WERI-Rb-1 (cell line): ENCODE measurements at places on chromosomes 16 and 17.
A peak's percentile ranks its signal among the peaks of the same experiment; 100 is the strongest.

- DNase-seq: peak; percentile 8
Observed at GRCh38 chr16:30184096-30184890, 891 bp downstream of the CORO1A start.

GRCh38 chr17:73625991-73626673 lies 18.1 kb downstream of the SDK2 start:
- DNase-seq: peak; percentile 76

- no peak for DNase-seq
Observed at GRCh38 chr16:56286809-56287208, 95.5 kb downstream of the GNAO1 start.

DNA sequence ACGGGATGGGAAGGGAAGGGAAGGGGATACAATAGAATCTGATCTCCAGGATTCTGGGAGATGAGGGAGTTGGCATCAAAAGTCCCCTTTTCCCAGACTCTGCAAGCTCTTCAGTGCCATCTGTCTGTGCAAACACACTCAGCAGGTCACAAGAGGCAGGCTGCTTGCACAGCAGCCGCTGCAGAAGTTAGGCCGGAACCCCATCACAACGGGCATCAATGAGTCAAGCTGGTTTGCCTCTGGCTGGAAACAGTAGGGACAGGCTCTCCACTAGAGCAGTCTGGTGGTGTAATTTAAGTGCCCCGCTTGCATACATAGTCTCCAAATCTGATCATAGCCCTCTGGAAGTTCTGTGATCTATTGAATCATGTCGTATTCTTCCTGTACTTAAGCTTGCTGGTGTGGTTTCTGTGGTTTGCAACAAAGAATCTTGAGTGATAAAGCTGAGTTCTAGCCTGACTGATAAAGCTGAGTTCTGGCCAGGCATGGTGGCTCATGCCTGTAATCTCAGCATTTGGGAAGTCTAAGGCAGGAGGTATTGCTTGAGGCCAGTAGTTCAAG lies 33.7 kb upstream of the KDM8 start:
- no peak for DNase-seq

DNA sequence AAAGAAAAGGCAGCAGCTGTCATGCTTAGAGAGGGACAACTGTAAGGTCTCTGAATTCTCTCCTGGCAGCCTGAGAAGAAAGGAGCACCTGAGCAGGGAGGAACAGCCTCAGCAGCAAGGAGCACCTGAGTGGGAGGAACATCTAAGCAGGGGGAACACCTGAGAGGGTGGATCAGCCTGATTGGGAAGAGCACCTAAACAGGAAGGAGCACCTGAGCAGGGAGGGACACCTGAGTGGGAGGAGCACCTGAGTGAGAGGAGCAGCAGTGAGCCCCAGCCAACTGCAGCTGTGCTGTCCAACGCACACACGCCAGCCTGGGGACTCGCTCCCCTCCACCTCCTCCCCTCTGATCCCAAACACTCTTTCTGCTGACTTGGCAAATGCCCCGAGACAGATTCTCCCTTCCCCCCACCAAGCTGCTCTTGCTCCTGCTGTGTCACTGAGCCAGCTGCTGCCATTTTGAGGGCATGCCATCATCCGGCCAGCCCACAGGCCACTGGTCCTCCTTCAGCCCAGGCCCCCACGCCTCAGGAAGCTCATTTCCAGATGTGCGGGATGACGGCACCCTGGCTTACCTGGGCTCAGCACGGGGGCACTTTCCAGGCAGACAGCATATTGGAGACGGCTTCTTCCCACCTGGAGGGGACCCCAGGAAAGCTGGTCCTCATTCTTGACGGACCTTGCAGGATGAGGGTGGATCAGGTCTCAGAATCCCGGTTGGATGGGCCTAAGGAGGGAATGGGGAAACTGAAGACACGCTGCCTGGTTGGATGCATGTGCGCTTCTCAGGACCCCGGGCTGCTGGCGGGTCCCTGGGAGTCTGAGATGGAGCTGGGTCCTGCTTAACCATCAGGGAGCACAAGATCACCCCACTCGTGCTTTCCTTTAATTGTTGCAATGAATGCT lies 57.7 kb upstream of the RBFOX3 start:
- DNase-seq: peak; percentile 7

- DNase-seq: no peak
Observed at GRCh38 chr16:85204242-85205010, 92.2 kb upstream of the CIBAR2 start.

DNA sequence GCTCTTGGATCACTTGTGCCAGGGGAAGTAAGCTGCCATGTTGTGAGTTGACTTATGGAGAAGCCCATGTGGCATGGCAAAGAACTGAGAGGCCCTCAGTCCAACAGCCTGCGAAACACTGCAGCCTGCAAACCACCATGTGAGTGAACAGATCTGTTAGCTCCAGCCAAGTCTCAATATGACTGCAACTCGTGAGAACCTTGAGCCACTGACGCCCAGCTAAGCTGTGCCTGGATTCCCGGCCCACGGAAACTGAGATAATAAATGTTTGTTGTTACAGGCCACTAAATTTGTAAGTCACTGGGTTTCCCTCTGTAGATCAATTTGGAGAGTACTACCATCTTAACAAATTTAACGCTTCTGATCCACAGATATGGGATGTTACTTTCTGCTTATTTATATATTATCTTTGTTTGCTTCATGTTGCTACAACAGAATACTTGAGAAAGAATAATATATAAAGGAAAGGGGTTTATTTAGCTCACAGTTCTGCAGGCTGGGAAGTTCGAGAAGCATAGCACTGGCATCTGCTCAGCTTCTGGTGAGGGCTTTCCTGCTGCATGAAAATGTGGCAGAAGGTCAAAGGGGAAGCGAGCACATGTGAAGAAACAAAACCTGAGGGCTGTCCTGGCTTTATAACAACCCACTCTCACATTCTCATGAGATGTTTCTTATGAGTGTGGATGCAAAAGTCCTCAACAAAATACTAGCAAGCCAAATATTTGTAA lies 29.4 kb upstream of the ATP2A3 start:
- no peak for DNase-seq

DNA sequence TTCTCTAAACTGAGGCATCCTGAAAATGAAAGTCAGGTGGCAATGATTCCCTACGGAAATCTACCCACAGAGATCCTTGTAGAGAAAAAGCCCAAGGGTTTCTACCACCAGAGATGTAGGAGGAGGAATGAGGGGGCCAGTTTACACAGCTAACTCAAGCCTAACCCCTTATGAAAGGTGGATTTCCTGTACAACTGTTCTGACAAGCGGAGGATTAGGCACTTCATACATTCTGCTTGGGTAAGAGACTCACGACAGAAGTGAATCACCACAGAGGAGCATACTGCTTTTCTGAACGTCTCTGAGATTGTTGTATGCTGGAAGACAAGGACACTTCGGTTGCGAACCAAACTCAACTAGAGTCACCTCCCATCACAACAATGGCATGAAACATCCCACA lies 72.7 kb downstream of the SMG6 start:
- no peak for DNase-seq

DNA sequence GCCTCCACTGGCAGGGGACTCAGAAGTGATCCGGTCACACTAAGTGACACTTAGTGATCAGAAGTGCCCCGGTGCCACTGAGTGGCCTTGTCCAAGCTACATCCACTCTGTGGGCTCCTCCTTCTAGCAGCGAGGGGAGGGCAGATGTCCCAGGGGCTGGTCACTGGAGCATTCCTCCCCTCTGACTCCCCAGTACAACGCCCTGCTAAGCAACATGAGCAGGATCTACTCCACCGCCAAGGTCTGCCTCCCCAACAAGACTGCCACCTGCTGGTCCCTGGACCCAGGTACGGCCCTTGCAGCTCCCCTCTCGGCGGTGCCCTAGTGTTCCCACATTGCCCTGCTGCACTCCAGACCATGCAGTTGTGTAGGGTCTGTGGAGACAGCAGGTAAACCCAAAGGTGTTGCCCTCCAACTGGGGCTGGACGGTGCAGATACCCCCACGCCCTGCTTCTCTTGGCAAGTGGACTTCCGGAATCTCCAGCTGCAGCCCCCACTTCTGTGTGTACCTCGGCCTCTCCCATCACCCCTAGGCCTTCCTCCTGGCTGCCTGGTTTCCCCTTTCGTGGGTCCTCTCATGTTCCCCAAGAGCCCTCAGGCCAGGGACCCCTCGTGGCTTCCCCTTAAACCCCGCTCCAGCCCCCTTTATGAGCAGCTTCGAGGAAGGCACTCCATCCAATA lies 2.1 kb downstream of the ACE start:
- DNase-seq: peak; percentile 97

DNA sequence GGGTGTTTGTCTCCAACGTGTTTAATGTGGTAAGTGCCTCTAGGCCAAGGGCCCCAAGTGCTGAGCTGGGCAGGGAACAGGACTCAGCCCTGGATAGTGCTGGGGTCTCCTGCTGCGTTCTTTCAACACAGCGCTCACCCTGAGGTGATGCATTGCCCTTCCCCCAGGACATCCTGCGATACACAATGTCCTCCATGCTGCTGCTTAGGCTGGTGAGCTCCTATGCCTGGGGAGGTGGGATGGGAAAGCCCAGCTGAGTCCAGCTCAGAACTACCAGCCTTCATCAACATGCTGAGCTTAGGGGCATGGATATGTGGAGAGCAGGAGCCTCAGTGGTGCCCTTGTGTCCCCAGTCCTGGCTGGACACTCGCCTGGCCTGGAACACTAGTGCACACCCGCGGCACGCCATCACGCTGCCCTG lies 563 bp downstream of the ZACN start:
- no peak for DNase-seq

- peak; percentile 90 for DNase-seq
Observed at GRCh38 chr17:81806461-81807209, 2.7 kb downstream of the GCGR start.

DNA sequence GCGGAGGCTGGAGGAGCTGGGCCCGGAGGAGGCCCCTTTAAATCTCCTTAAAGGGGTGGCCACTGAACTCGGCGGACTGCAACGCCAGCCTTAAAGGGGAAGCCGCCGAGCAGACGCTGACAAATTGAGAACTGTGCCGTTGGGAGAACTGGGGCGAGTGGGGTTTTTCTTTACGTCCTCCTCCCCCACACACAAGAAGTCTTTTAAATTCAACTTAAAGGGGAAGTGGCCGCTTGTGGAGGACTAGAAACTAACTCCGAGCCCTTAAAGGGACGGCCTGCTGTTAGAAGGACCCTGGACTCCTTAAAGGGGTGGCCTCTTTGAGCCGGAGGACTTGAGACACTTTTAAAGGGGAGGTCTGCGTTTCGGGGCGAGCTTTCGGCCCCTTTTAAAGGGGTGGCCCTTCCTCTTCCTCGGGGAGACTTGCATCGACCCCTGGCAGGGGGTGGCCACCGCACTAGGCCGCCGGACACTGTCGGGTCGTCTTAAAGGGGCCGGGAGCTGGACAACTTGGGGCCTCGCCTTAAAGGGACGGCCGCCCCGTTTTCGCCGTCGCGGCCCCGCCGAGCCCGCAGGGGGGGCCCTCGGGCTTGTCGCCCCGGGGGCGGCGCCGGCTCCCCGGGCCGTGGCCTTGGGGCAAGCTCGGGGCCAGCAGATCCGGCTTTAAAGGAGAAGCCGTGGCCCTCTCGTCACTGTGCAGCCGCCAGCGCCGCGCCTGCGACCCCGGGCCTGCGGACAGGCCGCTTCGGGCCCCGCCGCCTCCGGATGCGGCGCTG lies 688 bp downstream of the FBRS start:
- DNase-seq: no peak

GRCh38 chr16:27374221-27374803 lies 27.7 kb upstream of the IL21R start:
- DNase-seq: no peak
